CD4-positive, alpha-beta memory T cell (primary cell): ENCODE measurements at places on chromosomes 6 and 20.

- no peak for DNase-seq
Measured at GRCh38 chr6:75830959-75831885, 82.2 kb downstream of the MYO6 start.

GRCh38 chr6:31354158-31354863 lies 2.7 kb downstream of the HLA-B start:
- peak; percentile 31 for DNase-seq

DNA sequence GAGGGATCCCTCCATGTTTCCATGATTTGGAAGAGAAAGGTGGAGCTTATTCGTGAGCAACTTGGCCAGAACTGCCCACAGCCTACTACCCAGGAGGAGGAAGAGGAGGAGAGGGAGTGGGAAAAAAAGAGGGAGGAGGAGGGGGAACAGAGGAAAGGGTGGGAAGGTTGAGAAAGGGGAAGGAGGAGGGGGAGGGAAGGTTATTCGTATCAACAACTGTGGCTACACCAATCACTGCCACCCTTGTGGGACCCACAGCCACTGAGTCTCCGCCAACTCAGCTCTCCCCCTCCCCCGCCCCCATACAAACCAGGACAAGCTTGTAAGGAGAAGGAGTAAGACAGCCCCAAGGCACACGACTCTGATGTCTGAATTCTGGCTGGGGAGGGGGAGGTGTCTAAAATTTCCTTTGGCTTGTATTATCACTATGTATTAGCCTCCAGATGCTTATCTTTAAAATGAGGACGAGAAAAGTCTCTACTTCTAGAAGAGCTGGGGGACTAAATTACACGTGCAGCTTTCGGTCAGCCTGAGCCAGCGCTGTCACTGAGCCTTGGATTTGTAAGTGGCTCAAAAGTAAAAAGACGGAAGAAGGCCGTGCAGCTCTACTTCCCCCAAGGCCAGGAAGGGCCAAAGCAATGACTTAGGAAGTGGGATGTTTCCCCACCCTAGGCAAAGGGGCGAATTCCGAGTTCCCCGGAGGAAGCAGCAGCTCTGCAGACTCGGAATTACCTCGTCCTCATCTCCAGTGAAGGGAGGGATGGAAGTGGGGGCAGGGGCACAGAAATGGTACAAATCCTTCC lies 1.0 kb downstream of the FKBP1A start:
- DNase-seq, result peak; percentile 7

GRCh38 chr20:2816583-2817340 lies 598 bp downstream of the TMEM239 start:
- no peak for DNase-seq

- DNase-seq, result no peak
Measured at GRCh38 chr20:54869765-54870164, 394.4 kb downstream of the DOK5 start.

GRCh38 chr6:2258112-2258511 lies 12.7 kb upstream of the GMDS start:
- DNase-seq, result no peak
